ENCODE measurements at places on chromosomes 4 and X. TPM values are rescaled to one million over a fixed set of nuclear protein-coding genes. Genes with fewer than 3 reads are reported as not detected.

- DNase-seq = no peak
Observed at GRCh38 chr4:77501240-77501639, 104.4 kb upstream of the CXCL13 start.

DNA sequence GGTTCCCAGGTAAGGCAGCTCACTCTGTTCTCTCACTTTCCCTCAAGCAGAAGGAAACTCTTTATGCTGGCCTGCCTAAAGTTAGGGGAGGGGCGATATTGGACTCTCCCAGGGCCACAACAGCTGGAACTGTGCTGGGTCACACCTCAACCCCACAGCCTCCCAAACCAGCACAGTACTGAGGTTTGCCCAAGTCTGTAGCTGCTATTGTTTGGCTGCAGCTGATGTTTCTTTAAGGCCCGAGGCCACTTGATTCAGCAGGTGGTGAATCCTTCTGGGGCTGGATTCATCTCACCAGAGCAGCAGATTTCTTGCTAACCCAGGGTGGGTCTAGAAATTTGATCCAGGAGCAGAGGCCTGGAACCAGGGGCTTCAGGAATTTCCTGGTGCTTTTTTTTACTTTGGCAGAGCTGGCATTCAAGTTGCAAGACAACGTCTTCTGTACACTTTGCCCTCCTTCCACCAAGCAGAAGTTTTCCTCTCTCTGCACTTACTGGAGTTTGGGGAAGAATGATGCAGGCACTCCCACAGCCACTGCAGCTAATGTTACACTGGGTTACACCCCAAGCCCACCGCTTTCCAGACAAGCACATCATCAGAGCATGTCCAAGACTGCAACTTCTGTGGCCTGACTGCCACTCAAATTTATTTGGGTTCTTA is 544.7 kb upstream of the NDST4 start:
- no peak for DNase-seq

DNA sequence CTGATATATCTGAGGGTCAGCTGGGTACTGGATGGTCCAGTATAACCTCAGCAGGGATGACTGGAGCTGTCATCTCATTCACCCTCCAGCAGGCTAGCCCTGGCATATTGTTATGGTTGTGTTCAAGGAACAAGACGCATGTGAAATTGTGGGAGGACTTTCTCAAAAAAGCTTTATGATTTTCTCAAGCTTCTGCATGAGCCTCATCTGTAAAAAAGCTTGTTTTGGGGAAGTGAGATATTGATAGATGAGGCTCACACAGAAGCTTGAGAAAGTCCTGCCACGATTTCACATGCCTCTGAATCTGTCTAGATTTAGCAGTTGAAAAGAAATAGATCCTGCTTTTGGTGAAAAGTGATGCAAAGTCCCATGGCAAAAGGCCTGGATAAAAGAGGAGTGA is 93.4 kb downstream of the SPCS3 start:
- DNase-seq = no peak

GRCh38 chrX:69260169-69260568 is 94.9 kb upstream of the PJA1 start:
- DNase-seq = no peak

Gene APOOL
- total RNA-seq = 31.9 TPM

Gene RNF212
- total RNA-seq = 2.3 TPM
